CD4-positive, alpha-beta T cell (primary cell): ENCODE measurements at places on chromosomes 2 and 18.
A peak's percentile ranks its signal among the peaks of the same experiment; 100 is the strongest.

DNA sequence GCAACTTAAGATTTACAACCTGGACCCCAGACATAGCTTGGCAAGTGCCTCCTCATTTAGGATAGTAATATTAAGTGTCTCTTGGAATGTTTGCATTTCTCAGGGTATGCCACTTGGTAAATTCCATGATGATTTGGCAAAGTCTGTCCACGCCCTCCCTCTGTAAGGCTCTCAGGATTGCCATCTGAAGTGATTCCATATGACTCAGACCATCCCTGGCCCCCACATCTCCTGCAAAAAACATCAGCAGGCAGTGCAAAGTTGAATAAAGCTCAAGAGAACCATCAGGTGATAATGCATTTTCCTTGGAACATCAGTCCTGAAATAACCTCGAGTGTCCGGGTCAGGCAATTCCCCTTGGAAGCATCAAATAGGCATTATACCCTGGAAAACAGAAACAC lies 27.1 kb upstream of the PIEZO2 start:
- no peak for DNase-seq

DNA sequence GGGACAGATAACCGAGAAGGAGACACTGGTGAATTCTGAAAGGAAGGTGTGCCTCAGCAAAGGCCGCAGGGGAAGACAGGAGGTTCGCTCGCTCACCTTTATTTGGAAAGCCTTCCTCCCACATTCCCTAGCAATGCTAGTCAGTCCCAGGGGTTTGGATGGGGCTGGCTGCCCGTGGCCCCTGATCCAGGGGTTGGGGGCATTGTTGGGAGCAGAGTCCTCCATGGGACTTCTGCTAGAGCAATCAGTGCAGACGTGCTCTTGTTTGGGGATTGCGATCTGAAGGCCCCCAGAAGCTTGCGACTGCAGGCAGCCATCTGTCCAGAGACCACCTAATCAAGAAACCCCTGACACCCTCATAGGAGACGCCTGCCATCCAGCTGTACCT lies 6.0 kb upstream of the CYP27C1 start:
- DNase-seq: no peak

- no peak for DNase-seq
Measured at GRCh38 chr2:101442667-101443061, 32.2 kb downstream of the RFX8 start.

DNA sequence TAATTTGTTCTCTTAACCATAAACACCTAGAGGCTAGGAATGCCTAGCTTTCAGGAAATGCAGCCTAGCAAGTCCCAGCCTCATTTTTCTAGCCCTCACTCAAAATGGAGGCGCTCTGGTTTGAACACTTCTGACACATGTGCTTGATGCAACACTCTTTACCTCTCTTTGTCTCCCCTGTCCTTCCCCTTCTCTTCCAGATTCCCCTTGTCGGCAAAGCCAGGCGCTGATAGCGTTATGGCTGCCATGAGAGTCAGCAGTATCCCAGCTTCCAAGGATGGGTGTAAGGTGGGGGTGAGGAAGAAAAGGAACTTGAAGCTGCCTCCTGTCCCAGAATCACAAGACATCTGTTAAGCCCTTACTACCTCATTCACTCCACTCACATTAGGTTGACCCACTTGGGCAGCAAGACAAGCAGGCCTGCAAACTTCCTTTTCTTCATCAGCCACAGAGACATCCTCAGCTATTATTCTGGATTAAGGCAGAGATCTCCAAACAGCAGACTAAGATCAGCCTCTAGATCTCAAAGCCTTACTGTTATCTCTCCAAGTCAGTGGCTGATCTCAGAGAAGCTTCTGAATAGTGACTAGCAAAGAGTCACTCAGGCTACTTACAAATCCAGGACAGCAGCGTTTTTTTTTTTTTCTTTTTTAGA lies 1.9 kb upstream of the ST3GAL5 start:
- no peak for DNase-seq

DNA sequence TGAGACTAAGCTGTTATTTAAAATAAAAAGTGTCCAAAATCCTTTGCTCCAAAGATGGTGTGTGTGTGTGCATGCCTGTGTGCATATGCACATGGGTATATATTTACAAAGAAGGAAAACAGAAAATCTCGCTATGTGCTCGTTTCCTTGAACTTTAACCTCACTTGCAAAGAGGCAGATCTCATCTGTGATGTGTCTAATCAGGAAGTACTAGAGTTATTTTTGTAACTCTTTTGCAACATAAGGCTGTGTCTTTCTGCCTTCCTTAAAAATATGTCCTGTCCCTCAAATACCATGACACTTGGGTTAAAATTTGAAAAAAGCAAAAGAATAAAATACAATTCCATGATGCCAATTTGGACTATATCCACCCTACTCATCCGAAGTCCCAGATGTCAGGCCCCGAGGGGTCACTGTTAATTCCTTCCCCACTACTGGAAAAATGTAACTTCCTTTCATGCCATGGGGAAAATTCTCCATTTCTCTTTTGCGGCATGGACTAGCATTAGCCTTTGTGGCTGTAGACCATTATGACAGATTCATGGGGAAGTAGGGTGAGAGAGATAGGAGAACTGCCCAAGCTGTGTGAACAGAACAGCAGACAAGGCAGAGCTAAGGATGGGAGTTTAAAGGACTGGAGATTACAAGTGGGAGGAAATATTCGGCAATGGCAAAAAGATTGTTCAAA lies 191.3 kb downstream of the MYO1B start:
- no peak for DNase-seq

- DNase-seq: no peak
Measured at GRCh38 chr2:198102120-198102519, 297.7 kb downstream of the PLCL1 start.

DNA sequence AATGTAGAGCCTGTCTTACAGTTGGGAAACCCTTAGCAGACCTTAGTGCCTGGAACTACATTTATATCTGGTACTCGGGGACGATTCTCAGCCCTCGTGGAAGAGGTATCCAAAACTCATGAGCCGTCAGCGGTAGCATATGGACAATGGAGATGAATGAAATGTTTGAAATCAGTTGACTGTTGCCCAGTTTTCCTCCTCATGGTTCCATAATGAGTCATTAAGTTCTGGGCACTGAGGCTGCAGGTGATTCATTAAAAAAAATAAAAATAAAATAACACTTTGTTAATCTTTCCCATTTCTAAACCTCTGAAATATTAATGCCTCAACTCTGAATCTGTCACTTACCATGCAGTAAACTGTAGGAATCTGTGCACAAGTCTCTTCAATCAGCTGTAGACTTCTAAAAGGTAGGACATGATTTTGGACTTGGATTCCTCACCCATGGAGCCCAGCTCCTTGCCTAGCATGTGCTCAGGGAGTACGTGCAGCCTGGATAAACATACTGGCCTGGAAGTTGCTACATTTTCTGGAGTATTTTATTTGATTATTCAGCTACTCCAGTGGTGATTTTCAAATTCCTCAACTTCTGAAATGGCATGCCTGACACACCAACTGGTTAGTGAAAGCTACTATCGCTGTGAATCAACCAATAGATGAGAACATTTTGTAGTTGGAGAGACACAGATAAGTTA lies 979.2 kb downstream of the CNTNAP5 start:
- no peak for DNase-seq

- no peak for DNase-seq
Measured at GRCh38 chr2:141468761-141469160, 662.1 kb downstream of the LRP1B start.

DNA sequence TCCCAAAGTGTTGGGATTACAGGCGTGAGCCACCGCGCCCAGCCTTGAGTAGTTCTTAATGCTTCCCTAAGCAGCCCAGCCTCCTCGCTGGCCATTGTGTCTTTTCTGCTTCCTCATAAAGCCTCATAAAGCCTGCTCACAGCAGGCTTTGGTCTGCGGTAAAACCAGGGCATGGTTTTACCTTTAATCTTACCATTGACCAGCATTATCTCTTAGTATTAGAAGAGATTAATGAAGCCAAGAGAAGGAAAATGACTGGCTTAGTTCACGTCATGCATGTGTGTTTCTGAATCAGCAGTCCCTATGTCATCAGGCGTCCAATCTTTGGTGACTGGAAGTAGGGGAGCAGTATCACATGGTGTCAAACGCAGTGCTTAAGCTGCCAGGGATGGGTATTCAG lies 14.9 kb upstream of the CDCA7 start:
- DNase-seq: no peak

- no peak for DNase-seq
Measured at GRCh38 chr18:51278045-51278649, 80.7 kb upstream of the MEX3C start.

DNA sequence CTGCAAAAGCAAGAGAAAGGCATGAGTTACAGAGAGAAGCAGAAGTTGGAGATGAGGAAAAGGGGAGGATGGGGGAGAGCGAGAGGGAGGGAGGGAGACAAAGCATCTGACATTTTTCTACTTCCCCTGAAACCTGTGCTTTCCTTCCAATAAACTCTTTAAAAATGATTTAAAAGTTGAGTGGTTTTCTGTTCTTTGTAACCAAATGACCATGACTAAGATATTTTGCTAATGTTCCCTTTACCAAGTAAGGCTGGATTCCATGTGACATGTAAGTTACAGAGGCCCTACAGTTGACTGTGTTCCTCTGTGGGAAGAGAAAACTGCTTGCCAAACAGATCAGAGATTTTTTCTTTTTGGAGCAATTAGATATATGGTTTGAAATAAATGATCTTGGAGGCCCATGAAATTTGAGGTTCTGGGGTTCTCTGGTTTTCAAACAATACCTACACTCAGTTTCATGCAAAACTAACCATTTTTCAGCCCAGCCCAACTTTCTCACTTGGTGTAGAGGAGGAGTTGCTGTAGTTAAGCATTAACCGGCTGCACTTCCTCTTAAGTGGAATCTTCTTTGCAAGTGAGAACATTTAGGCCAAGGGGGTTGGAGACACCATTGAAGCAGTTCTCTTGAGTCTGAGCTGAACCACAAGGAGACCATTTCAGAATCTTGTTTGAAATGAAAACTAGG lies 34.5 kb downstream of the INSIG2 start:
- DNase-seq: no peak

DNA sequence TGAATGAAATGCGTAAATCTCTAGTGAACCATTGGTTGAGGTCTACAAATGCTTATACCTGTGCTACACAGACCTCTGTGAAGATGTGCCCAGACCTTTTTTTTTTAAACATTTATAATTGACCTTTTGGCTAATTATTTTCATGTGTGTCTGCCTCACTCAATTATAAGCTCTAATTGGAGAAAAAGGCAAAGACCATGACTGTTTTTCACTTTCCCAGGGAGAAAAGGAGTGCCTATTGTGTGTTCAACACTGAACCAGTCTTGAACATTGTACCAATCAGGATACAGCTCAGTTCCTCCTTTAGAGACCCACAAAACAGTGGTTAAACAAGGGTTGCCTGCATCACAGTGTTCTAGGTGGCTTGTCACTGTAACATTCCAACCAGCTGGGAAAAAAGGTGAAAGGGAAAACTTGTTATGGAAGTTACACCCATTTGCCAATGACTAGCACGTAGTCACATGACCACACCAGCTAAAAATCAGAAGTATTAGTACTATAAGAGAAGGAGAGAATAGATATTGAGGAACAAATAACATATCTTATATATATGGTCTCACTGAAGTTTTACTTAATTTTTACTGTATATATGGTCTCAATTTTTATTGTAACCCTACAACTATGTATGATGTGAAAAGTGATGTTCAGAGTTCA lies 13.4 kb downstream of the TANK start:
- DNase-seq: no peak

- DNase-seq: no peak
Measured at GRCh38 chr2:39834426-39834825, 55.4 kb upstream of the THUMPD2 start.

DNA sequence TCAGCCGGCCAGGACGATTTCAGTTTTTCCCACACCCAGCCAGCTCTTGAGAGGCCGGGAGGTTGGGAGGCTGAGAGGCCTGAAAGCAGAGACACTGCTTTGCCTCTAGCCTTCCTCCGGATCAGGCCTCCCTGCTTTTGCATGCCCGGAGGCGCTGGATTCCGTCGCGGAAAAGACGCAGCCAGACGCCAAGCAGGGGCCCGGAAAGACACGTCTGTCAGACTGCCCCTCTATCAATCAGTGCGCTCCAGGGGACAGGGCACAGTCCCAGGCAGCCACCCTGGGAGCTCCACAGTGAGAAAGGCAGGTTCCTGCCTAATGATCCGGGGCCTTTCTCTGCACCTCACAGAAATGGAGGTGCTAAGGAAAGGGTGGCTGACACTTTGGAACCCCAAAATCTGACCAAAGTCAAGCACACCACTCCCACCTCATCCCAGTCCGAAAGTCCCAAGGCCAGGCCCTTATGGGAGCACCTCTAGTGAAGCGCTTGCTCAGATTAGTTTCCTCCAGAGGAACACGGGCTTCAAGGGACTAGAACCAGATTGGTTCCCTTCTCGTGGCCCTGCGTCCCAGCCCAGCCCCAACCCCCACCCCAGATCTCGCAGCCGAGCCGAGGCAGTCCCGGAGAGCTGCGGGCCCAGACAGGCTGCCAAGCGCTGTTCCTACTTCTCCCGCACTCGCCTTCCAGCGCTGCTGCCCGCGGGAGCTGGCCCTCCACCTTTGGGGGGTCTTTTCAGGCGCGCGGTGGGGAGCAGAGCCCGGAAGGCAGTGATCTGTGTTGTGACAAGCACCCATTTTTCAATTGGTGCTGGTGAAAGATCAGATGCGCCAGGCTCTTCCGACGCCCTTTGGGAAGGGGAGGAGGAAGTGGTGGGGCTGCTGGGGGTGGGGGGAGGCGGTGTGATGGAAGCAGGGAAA lies 5.0 kb downstream of the DLX1 start:
- DNase-seq: no peak

DNA sequence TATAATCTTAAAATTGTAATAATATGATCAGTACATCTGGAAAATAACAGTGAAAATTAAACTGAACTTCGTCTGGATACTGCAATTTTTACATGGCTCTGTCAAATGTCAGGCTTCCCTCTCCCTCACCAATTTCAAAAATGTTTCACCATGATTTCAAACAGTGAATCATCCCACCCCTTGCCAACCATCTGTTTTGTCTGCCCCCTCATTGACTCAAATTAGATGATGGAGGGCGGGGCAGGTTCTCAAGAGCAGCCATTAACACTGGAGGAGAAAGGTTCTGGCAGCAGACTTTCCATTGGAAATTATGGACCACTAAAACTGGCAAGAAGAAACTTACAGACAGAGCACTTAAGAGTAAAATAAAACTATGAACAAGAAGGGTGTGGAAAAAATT lies 1195.7 kb upstream of the ZEB2 start:
- DNase-seq: no peak

DNA sequence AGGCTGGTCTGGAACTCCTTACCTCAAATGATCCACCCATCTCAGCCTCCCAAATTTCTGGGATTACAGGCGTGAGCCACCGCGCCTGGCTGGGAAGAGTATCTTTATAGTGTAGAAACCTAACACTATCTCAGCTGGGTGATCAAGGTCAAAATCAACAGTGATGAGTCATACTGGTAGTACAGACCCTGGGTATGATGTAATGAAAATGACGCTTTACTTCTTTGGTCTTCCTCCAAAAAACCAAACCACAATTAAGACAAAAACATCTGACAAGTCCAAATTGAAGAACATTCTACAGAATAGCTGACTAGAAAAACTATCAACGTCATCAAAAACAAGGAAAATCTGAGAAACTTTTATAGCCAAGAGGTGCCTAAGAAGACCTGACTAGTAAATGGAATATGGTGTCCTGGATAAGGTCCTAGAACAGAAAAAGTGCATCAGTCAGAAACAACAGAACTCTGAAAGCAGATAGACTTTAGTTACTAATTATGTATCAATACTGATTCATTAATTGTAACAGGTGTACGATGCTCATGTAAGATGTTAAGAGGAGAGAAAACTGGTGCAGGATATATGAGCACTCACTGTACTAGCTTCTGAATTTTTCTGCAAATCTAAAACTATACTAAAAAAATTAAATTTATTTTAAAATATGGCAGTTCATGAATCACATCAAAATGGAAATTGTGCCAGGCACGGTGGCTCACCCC lies 25.4 kb downstream of the PDCL3 start:
- peak; percentile 8 for DNase-seq
